ENCODE measurements at places on chromosomes 16 and 17. TPM values are rescaled to one million over a fixed set of nuclear protein-coding genes. Genes with fewer than 3 reads are reported as not detected.

The BMERB1 gene
- 9.1 TPM for total RNA-seq

The LASP1 gene
- total RNA-seq: 330 TPM

The FAM83G gene
- 24.8 TPM for total RNA-seq

The SETD1A gene
- total RNA-seq: 15.9 TPM

The NIP7 gene
- 22.0 TPM for total RNA-seq

The CHST6 gene
- 5.6 TPM for total RNA-seq

The RPRML gene
- not detected for total RNA-seq

DNA sequence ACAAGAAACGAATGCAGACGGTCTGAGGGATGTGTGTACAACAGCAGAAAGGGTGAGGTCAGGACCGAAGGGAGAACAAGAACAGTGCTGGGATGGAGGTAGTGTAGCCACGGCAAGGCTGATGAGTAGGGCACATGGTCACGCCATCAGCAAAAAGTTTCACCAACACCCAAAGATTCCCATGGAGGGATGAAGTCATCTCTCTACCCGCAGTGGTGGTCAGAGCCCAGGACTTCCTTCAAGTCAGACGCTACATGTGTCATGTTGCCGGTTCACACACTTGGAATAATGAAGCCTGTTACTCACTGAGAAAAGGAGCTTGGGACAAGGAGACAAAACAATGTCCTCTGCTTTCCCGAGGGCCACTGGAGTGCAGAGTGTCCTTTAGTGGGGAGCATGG is 79.7 kb downstream of the SALL1 start:
- no peak overlapping the region for H3K4me3 ChIP-seq
- no peaks in the 10 kb centered on the region for H3K4me1 ChIP-seq
- H3K27ac ChIP-seq: no peak overlapping the region
- H3K27me3 ChIP-seq: no peaks in the 10 kb centered on the region
- H3K36me3 ChIP-seq: no peaks in the 10 kb centered on the region
- no peak for DNase-seq

- no peaks in the 10 kb centered on the region for H3K27me3 ChIP-seq
- H3K36me3 ChIP-seq: no peaks in the 10 kb centered on the region
- DNase-seq: peak; percentile 68
- H3K4me3 ChIP-seq: no peak overlapping the region
These were observed 13.0 kb upstream of the SPNS3 start for GRCh38 chr17:4420692-4421131.

GRCh38 chr17:61555127-61555566 is 35.9 kb downstream of the NACA2 start:
- H3K4me3 ChIP-seq: no peak overlapping the region
- no peaks in the 10 kb centered on the region for H3K4me1 ChIP-seq
- DNase-seq: no peak
- no peak overlapping the region for H3K27ac ChIP-seq

DNA sequence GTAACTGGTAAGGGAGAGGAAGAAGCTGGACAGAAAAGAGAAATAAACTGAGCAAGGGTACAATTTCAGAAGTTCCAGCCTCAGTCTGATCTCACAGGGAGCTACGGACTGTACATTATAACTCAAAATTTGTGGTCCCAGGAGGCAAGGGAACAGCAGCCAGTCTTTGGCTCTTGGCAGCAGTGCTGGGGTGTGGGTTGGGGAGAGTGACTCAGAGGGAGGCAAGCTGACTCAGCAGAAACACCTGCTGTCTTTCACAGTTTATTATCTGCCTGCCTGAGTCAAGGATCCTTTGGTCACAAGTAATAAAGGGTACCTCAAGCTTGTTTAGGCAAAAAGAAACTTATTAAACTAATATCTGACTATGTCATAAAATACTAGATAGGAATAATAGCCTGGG is 73.5 kb upstream of the KIF2B start:
- no peak overlapping the region for H3K27ac ChIP-seq
- H3K27me3 ChIP-seq: no peaks in the 10 kb centered on the region
- DNase-seq: no peak
- no peaks in the 10 kb centered on the region for H3K36me3 ChIP-seq
- no peak overlapping the region for H3K4me3 ChIP-seq

DNA sequence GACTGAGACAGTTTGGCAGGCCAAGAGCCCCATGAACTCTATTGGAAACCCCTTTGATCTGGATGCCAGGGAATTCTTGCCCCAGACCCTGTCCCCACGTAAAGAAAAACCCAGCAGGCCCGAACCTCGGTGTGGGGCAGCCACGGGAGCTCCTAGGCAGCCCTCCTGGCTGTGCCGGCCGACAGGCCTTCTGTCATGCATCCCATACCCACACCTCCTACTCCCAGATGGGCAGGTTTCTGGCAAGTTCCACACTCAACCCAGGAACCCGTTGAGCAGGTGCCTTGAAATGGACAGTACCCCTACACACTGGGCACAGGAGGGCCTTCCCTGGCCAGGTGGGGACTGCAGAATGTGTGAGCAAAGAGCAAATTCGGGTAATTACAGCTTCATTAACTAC is 23.6 kb upstream of the ATP2C2 start:
- H3K4me3 ChIP-seq: no peak overlapping the region
- no peaks in the 10 kb centered on the region for H3K27me3 ChIP-seq
- no peak for DNase-seq
- no peaks in the 10 kb centered on the region for H3K36me3 ChIP-seq
- no peak overlapping the region for H3K27ac ChIP-seq
- H3K4me1 ChIP-seq: peaks cover 18% of the 10 kb centered on the region

GRCh38 chr17:42436391-42436790 is 13.3 kb upstream of the CAVIN1 start:
- H3K27me3 ChIP-seq: no peaks in the 10 kb centered on the region
- H3K4me1 ChIP-seq: no peaks in the 10 kb centered on the region
- DNase-seq: no peak
- H3K36me3 ChIP-seq: no peaks in the 10 kb centered on the region

- peak; percentile 88 for DNase-seq
- H3K4me3 ChIP-seq: peak overlapping the region; percentile 0
- no peaks in the 10 kb centered on the region for H3K27me3 ChIP-seq
- no peaks in the 10 kb centered on the region for H3K36me3 ChIP-seq
- no peaks in the 10 kb centered on the region for H3K4me1 ChIP-seq
- H3K27ac ChIP-seq: peak overlapping the region; percentile 13
These were observed 143.3 kb downstream of the PARN start for GRCh38 chr16:14486520-14487303.

DNA sequence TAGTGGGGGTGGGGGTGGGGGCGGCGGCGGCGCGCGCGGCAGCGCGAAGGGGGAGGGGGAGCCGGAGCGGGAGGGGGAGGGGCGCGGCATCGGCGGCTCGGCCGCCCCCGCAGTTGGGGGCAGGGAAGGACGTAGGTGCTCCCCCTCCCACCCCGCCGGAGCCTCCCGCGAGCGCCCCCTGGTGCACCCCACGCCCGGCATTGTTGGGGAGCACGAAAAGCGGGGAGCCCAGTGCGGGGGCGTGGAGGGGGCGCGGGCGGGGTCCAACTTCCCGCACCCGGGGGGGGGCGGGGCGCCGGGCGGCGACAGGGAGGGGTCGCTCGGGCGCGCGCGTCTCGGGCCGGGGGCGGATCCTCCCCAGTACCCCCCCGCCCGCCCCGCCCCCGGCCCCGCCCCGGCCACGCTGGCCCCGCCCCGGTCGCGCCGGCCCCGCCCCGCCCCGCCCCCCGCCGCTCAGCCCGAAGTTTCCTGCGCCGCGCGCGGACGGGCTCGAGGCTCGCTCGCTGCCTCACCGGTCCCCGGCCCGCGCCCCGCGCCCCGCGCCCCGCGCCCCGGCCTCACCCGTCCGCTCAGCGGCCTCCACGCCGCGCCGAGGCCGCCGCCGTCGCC is at the start of gene CACNA1H:
TSS of gene CACNA1H (plus strand) at position 456 of the 609 bp plus-strand sequence. CDS start 632 bp downstream, outside the sequence.
- peak within 1 kb of the TSS; percentile 19 for H3K4me3 ChIP-seq
- peak within 1 kb of the TSS; percentile 67 for H3K27ac ChIP-seq
- H3K27me3 ChIP-seq: peaks cover 38% of the 10 kb centered on the region
- no peak for DNase-seq
- no peaks in the 10 kb centered on the region for H3K4me1 ChIP-seq

DNA sequence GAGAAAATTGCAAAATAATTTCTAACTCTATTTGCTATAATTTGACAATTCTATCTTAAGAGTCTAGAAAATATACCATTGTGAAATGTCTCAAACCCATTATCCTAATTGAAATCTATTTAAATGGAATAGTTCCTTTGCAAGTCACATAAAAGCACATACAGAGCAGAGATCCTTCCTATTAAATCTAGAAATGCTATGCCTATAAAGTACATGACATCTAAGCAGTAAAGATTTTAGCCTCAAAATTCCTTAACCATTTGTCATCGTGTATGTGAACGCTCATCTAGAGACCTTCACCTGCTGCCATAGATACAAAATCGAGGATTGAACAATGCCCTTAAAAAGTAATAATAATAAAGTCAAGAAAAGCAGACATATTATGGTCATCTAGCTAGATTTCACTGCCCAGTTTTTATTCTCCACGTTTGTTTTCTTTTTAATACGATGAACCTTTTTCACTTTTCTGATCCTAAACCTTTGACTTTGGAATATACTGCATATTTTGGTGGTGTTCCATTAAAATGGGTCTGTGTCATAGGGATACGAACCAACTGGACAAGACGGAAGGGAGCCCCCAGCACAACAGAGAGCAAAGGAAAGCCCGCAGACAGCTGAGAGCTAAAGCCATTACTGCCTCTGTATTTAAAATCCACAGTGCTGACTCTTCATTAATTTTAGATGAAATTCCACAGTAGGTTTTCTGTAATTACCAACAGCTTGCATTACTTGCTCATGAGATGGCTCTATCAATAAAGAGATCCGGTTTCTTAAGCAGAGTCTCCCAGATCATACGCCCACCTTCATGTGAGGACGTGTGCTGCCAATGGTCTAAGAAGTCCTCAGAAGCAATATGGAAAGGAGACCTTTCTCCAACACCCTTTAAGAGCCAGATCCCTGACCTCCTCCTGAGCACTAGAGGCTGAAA is 17.6 kb downstream of the TEX2 start:
- H3K4me3 ChIP-seq: no peak overlapping the region
- H3K4me1 ChIP-seq: no peaks in the 10 kb centered on the region
- DNase-seq: no peak
- no peak overlapping the region for H3K27ac ChIP-seq

- no peaks in the 10 kb centered on the region for H3K4me1 ChIP-seq
- no peak overlapping the region for H3K27ac ChIP-seq
- no peak for DNase-seq
- no peak overlapping the region for H3K4me3 ChIP-seq
These were observed 251 bp upstream of the HSF5 start for GRCh38 chr17:58488428-58488890.

DNA sequence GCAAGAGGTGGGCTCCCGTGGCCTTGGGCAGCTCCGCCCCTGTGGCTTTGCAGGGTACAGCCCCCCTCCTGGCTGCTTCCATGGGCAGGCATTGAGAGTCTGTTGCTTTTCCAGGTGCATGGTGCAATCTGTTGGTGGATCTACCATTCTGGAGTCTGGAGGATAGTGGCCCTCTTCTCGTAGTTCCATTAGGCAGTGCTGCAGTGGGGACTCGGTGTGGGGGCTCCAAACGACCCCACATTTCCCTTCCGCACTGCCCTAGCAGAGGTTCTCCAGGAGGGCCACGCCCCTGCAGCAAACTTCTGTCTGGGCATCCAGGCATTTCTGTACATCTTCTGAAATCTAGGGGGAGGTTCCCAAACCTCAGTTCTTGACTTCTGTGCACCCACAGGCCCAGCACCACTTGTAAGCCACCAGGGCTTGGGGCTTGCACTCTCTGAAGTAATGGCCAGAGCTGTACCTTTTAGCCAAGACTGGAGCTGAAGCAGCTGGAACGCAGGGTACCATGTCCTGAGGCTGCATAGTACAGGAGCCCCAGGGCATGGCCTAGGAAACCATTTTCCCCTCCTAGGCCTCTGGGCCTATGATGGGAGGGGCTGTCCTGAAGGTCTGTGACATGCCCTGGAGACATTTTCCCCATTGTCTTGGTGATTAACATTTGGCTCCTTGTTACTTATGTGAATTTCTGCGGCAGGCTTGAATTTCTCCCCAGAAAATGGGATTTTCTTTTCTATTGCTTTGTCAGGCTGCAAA is 6.0 kb downstream of the PRKAR1A start:
- H3K4me1 ChIP-seq: no peaks in the 10 kb centered on the region
- no peaks in the 10 kb centered on the region for H3K36me3 ChIP-seq
- DNase-seq: no peak
- no peaks in the 10 kb centered on the region for H3K27me3 ChIP-seq
- H3K4me3 ChIP-seq: no peak overlapping the region
- H3K27ac ChIP-seq: no peak overlapping the region

DNA sequence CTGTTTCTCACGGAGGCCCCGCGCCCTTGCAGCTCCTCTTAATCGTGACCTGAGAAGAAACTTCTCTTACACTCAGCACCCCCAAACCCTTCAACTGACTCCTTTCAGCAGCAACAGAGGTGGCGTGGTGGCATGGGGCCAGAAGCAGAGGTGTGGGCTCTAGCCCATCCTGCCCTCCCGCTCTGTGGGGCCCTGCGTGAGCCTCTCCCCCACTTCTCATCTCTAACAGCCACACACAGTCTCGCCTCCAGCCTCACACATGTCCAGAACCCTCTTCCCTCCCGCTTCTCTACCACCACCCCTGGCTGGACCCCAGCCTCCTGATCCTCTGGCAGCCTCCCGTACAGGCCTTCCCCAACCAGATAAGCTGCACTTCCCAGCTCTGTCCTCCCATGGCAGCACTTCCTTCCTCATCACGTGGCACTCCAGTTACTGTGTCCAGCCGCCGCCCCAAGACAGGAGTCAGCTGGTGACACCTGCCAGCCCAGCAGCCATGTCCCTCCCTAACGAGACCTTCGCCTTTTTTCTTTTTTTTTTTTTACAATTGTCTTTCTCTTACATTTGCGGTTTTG is 30.5 kb downstream of the NSMCE1 start:
- DNase-seq: peak; percentile 83
- H3K4me3 ChIP-seq: no peak overlapping the region
- peaks cover 23% of the 10 kb centered on the region for H3K4me1 ChIP-seq
- no peaks in the 10 kb centered on the region for H3K36me3 ChIP-seq
- H3K27me3 ChIP-seq: no peaks in the 10 kb centered on the region
- peak overlapping the region; percentile 71 for H3K27ac ChIP-seq

DNA sequence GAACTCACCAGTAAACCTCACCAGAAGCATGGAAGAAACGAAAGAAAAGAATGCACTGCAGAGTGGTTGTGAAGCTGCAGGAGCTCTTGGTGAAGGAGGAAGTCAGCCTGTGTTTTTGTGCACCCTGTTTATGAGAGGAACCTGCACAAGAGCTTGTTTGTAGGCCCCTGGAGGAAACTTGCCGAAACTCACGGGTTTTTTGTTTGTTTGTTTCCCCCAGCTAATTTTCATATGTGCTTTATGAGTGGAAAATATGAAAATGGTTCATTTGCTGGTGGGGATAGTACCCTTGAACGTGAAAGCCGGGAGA is 222.7 kb downstream of the C16orf95 start:
- no peak overlapping the region for H3K27ac ChIP-seq
- no peaks in the 10 kb centered on the region for H3K4me1 ChIP-seq
- no peak for DNase-seq
- H3K27me3 ChIP-seq: no peaks in the 10 kb centered on the region

GRCh38 chr16:69494991-69495392 is 70.6 kb downstream of the CYB5B start:
- DNase-seq: peak; percentile 32
- no peaks in the 10 kb centered on the region for H3K27me3 ChIP-seq
- no peak overlapping the region for H3K4me3 ChIP-seq
- no peak overlapping the region for H3K27ac ChIP-seq

All from colonic mucosa (tissue), 4 donors.